Stimulated activated effector memory CD8-positive, alpha-beta T cell treated with anti-CD3 and anti-CD28 coated beads, Interleukin-12 subunit alpha, Interleukin-12 subunit beta, amount 100 ng/mL, for 72 hours (primary cell): ENCODE measurements at places on chromosomes 11 and 22.

DNA sequence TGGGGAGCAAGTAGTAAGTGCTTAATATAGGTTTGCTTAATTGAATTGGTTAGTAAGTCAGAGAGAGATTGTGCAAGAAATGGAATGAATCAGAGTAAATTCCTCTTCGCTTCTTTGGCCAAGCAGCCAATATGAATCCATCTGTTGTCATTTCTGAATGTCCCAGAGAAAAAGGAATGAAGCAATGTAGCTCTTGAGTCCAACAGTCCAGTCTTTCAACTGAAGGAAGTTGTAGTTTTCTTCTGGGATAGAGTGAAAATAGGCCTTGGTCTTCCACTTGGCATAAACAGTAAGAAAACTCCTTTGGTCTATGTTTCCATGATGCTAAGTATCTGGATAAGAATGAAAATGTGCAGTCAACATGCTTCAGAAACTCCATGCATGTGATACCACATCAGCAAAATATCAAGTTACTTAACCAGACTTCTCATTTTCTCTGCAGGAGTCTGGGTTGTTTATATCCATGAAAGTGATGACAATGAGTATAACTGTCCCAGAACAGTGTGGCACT is 1.8 kb upstream of the FIBIN start:
- no peak for DNase-seq

DNA sequence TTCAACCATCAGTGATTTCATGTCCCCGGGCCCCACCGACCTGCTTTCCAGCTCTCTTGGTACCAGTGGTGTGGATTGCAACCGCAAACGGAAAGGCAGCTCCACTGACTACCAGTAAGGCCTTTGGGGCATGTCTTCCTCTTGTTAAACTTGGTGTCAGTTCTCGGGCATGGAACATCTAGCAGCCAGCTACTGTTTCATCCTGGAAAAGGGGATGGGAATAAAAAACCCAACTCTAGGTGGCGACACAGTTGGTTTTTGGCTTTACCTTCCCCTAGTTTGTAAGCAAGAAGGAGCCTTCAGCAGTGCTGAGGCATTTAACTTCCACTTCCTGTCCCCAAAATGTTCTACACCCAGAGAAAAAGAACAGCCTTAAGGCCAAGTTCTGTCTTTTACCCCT is 76.7 kb downstream of the BMAL1 start:
- no peak for DNase-seq

DNA sequence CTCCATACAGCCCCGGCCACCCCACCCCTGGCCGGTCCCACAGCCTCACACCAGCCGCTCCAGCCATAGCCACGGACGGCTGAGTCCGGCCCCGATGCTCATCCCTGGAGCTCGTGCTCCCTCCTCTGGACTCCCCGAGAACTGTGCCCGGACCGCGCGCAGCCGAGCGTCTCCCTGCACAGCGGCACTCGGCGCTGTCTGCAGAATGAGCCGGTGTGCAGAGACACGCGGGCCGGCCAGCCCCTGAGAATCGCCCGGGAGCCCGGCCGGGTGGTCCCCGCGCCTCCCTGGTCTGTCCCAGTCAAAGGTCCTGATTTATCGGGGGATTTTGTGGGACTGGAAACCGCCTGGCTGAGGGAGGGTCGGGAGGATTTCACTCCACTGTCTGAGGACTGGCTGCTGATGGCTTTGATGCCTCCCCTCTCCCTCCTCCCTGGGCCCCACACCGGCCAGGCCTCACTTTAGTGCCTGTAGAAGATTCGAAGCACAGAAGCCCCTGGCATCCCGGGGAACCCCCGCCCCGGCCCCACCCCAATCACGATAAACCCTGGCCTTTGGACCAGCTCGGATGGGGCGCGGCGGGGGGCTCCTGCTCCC is 102.7 kb downstream of the BRD1 start:
- DNase-seq = peak; percentile 88

DNA sequence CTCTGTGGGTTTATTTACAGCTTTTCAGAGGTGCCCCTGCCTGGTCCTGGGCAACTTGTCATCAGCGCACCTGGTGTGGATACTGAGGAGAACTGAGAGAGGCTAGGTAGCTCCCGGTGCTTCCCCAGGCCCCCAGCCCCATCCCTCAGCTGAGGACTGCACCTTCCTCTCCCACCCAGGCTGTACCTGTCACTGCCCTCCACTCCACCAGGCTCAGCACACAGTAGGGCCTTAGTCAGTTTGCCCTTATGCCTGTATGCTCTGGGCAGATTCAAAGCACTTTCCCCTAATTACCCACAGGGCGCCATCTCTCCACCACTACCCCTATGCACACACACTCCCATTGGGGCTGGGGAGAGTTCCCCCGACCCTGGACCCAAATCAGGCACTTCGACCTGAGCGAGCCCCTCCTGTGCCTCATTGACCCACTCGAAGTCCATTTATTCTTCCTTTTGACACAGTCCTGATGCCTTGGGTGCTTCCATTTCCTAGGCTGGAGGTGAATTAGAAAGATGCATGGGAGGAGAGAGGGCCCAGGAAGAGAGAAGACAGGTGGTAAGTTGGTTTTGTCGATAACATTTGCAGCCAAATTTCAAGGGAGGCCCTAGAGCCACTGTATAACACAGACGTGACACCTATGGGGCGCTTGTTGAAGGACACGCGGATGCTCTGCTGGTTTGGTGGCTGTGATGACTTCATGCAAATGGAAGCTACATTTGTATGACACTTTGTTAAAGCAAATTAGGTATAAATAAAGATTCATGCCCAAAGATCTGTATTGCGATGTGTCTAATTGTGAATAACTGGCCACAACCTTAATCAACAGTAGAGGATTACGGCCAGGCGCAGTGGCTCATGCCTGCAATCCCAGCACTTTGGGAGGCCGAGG is 13.8 kb upstream of the PICK1 start:
- no peak for DNase-seq

DNA sequence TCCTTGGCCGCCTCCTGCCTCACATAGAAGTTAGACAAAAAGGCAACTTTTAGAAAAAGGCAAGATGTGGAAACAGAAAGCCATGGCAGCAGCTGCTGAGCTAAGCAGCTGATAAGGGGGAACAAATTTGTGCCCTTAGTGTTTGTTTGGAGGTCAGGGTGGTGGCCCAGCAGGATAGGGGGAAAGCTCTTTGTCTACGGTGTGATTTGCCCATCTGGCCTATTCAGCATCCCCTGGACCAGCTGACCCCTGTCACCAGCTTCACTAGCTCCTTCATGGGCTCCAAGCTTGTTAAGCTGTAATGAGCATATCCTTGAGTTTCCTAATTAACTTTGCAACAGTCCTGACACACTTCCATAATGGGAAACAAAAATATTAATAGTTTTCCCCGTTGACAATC is 5.9 kb upstream of the ME3 start:
- no peak for DNase-seq

- DNase-seq = no peak
Measured at GRCh38 chr11:97354026-97354425, 964.2 kb downstream of the JRKL start.

DNA sequence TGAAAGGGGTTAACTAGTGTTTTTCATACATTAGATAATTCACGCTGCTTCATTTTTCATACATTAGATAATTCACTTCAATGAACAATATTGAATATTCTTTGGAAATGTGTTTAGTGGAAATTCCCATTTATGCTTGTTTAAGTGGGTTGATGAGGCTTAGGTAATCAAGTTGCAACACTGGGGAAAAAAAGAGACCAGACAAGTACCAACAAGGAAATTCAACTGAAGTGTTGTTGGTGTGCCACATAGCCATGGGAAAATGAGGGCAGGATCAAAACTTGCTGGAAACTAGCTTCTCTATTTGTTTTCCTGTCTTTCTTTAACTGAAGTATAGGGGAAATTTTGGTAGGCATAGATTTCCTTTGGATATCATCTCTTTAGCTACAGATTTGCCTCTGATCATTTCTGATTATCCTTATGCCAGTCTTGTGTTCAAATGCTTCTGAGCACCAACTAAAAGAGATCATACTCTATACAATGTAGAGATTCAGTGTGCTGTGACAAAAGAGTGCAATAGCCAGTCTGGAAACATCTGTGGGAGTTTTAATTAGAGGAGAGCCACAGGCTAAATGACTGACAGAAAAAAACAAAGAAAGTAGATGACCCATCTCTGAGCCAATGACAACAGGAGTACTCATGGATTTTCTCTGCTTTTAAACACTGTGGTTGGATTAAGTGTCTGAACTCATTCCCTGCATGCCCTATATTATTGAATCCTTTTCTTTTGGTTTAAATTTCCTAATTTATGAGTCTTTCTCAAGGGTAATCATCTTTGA is 67.6 kb upstream of the CTSC start:
- no peak for DNase-seq

GRCh38 chr11:64419257-64419790 is 60.4 kb downstream of the RPS6KA4 start:
- DNase-seq = no peak
